BJ (cell line): ENCODE measurements at places on chromosomes 5 and 9.
A peak's percentile ranks its signal among the peaks of the same experiment; 100 is the strongest.

- DNase-seq, result no peak
Observed at GRCh38 chr9:94799578-94800264, 73.2 kb downstream of the AOPEP start.

- DNase-seq, result no peak
Observed at GRCh38 chr9:14056316-14056861, 257.6 kb downstream of the NFIB start.

- no peak for DNase-seq
Observed at GRCh38 chr5:125261505-125262250, 515.2 kb upstream of the ZNF608 start.

GRCh38 chr9:20990867-20991266 lies 40.6 kb downstream of the HACD4 start:
- DNase-seq, result no peak

DNA sequence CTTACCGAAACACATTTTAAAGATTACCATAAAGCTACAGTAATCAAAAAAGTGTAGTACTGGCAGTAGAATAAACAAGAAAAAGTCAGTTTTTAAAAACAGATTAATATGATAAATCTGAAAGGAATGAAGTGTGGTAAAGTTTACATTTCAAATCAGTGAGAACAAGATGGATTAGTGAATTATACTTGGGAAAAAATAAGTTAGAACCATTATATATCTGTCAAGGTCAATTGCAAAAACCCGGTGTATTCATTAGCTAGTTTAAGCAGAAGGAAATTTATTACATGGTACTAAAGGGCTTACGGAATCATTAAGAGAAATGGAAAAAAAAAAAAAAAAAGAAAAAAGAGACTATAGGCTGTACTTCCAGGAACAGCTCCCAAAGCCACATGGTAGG lies 164.3 kb downstream of the MUSK start:
- no peak for DNase-seq

- no peak for DNase-seq
Observed at GRCh38 chr9:114945616-114946412, 15.4 kb upstream of the TNFSF8 start.

DNA sequence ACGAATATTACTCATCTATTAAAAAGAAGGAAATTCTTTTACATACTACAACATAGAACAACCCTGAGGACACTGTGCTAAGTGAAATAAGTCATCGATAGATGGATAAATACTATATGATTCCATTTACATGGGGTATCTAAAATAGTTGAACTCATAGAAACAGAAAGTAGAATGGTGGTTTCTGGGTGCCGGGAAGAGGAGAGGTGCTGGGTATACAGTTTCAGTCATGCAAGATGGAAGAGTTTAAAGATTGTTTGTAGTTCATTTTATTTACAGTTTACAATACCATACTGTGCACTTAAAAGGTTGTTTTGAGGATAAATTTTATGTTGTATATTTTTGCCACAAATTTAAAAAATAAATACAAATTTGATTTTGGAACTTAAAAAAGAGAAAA lies 267.5 kb upstream of the ITGA1 start:
- DNase-seq, result no peak

GRCh38 chr9:2610985-2611384 lies 10.6 kb upstream of the VLDLR start:
- DNase-seq, result peak; percentile 37

DNA sequence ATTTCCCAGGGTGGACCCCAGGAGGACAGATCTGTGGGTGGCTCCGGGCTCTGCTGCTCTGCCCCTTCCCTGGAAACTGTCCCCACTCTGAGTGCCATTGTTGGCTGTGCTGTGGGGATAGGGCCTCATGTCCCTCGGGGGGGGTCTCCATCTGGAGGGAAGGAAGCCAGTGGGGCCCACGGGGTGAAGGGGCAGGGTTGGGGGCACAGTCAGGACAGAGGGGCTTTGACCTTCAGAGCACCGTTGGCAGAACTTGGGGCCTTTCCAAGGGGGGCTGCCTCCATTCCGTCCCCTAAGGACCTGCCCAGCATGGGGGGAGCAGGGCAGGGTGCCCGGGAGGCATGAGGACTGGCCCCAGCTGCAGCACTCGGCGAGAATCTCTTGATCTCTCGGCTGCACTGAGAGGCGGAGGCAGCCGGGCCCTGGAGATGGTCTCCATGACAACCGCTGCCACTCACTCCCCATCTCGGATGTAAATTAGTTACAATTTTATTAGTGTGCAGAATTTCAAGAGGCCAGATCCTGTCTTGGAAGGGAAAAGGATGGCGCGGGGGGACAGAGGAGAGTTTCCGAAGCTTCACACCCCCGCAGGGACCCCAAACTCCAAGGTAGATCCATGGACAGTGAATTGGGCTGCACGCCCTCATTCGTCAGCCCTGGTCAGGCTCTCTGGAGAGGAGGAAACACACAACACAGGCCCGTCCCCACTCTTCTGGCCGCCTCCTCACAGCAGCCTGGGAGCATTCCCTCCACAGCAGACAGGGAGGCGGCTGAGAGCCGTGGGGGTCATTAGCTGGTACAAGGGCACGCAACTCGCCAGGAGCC lies 216.2 kb upstream of the IER5L start:
- no peak for DNase-seq

DNA sequence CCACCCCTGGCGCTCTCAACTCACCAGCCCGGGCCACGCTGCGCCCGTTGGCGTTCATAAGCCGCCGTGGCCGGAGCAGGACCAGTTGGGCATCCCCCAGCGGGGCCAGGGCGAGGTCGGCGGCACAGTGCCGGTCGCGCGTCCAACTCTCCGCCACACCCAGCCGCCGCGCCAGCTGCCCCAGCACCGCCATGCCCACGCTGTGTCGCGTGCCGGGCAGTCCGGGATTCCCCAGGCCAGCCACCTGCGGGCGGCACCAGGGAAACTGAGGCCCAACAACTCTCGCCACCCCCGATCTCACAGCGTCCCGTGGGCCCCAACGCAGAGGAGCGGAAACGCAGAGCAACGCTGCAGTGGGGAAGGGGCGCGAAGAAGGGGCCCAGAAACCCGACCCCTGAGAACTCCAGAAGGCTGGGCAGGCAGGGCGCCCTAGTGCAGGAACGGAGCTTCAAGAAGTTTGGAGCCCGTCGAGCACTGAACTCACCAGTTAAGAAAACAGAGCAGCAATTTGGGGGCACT lies 453 bp downstream of the PTRH1 start:
- no peak for DNase-seq

DNA sequence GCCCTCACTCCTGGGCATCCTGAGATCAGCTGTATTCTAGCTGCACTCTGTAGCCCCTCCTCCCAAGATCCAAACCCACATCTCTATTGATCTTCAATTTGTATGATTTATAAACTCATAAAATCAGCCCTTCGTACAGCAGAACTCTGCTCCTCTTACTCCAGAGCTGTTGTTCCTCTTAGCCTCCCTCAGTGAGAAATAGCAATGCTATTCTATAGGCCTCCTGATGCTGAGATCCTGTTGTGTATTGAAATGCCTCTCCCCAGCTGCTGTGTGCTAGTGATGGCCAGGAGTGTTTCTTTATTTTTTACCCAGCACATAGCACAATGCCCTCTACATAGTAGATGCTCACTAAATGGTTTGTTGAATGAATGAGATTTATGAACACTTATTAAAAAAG lies 320.5 kb upstream of the ADCY2 start:
- DNase-seq, result no peak

- peak; percentile 97 for DNase-seq
Observed at GRCh38 chr5:179304466-179304865, 40.8 kb downstream of the ADAMTS2 start.
